ENCODE measurements at places on chromosomes 1 and 21.

DNA sequence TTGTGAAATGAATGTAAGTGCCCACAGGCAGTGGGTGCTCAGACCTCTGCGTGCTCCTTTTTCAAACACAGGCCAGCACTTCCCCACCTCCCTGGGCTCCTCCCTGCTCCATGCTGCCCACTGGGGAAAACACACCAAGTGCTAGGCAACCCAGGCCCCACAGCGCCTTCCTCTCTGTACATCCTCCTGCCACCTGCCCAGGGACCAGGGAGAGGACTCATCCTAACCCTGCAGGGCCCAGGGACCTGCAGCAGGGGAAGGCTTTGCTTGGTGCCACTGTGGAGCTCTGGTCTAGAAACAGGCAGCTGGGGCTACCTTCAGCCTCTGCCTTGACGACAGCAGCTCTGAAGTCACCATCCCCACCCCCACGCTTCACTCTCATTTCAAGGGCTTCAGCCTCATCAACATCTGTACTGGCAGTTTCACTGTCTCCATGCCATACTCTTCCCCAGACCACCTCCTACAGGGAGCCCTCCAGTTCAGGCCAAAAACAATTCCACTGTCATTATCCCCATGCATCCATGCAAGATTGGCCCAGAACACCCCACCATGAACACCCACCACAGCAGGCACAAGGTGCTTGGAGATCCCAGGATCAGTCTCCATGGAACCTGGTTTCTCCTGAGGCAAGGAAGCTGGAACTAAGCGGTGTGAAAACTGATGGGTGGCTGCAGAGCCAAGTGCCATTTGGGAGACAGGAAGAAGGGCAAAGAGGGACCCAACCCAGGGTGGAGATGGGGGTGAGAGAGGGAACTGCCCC is 1.1 kb downstream of the IGSF8 start:
- DNase-seq, result no peak

- no peak for DNase-seq
Measured at GRCh38 chr1:243313635-243314536, 58.0 kb downstream of the SDCCAG8 start.

GRCh38 chr1:10973956-10974881 is 38.2 kb upstream of the TARDBP start:
- DNase-seq, result no peak

- no peak for DNase-seq
Measured at GRCh38 chr1:201019321-201019977, 4.1 kb downstream of the KIF21B start.

DNA sequence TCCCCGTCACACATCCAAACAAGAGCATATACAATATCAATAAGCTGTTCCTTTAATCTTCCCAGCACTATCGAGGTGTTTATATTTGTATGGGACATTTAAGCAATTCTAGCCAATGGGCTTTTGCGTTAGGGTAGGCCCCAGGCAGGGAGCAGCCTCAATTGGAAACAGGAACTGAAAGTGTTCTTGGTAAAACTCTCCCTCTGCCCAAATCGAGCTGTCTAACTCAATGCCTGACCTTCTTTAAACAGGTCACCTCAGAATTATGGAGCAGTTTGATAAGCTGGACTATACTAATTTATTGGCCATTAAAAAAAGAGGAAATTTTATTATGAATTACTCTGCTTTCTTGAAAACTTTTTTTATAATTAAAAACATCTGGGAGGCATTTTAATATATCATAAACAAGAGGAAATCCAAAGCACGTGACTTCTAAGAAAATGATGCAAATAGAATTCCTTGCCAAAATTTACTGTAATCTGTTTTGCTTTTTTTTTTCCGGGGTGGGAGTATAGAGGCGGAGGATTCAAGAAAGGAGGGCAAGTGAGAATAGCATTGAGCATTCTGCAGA is 498.1 kb downstream of the LMO4 start:
- peak; percentile 97 for DNase-seq

GRCh38 chr1:15758343-15758931 is at the start of gene FBLIM1:
Gene FBLIM1 (plus strand): TSS chr1:15758795. CDS start chr1:15764984, 6,189 bp downstream.
- DNase-seq, result peak; percentile 43

- DNase-seq, result no peak
Measured at GRCh38 chr1:175733722-175734121, 9.7 kb downstream of the TNR start.

DNA sequence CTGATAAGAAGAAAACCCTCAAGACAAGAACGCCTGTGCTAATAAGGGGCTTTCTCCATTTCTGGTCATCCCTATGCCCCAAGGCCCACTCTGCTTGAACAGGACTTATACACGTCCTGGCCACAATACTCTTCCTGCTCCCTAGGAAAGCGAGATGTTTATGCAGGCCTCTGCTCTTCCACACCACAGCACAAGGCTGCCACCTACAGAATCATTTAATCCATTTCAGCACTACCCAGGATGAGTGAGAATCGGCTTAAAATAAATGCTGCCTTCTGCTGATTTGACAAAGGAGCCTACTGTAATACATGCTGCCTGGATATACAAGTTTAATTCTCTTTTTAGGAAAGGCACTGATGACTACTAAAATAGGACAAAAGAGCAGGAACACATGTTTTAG is 29.4 kb downstream of the FRRS1 start:
- peak; percentile 45 for DNase-seq

DNA sequence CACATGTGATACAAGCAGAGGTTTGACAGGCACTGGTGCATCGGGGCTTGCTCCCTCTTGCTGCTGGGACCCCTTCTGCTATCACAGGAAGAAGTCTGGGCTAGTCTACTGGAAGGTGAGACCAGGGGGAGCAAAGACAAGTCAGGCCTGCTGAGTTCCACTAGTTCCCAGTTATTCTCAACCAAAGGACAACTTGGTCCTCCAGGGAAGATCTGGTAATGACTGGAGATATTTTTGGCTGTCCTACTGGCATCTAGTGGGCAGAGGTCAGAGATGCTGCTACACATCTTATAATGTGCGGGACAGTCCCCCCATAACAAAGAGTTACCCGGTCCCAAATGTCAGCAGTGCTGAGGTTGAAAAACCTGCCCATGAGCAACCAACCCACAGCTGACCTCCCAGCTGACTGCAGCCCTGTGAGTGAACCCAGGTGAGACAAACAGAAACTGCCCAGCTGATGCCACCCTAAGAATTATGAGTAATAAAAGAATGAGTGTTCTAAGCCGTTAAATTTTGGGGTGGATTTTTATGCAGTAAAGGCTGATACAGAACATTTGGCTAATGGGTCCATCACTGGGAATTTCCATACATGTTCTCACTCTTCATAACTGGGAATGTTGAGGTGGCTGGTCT is 71.6 kb downstream of the NENF start:
- DNase-seq, result no peak

DNA sequence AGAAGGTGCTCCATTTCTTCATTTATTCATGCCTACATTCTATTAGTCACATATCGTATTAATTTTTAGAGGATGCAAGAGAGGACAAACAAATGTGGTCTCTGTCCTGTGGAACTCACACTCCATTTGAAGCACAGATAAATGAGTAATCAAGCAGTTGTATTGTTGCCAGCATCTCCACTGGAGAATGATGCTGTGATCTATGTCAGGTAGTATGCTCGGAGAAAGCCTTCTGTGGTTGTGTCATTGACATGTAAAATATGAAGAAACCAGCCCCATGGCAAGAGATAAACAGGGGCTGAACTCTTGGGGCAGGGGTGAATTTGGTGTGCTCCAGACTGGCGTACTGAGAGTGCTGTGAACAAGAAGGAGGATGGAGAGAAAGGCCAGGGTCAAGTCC is 101.2 kb downstream of the FASLG start:
- DNase-seq, result no peak

- no peak for DNase-seq
Measured at GRCh38 chr1:29719253-29719652, 482.9 kb downstream of the PTPRU start.

DNA sequence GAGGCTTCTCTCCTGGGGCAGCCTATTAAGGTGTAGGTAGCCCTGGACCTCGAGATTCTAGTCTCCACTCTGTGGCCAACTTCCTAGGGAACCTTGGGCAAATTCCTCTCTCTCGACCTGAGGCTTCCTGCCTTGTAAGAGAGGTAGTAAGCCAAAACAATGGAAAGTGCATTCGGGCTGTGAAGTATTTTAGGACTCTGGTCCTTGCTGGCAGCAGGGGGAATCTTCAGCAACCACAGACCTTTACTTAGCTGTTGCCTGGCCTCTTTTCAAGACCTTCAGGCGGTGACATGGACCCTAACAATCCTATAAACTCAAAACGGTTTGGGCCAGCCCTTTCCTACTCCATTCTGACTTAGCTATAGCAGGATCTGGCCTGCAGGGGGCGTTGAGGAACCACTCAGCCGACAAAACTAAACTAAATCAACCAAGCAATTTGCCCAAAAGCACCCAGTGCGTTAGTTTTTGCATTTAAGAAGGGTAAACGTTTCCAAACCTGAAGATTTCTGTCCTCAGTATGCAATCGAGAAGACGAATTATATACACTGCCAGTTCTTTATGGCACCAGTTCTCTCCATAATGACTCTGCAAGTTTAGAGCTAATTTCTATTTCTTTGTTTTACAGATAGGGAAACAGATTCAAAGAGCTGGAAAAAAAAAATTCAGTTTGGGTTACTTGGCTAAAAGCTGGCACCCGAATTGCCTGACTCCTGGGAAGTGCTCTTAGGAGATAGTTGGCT is 10.9 kb upstream of the SESN2 start:
- DNase-seq, result peak; percentile 88

DNA sequence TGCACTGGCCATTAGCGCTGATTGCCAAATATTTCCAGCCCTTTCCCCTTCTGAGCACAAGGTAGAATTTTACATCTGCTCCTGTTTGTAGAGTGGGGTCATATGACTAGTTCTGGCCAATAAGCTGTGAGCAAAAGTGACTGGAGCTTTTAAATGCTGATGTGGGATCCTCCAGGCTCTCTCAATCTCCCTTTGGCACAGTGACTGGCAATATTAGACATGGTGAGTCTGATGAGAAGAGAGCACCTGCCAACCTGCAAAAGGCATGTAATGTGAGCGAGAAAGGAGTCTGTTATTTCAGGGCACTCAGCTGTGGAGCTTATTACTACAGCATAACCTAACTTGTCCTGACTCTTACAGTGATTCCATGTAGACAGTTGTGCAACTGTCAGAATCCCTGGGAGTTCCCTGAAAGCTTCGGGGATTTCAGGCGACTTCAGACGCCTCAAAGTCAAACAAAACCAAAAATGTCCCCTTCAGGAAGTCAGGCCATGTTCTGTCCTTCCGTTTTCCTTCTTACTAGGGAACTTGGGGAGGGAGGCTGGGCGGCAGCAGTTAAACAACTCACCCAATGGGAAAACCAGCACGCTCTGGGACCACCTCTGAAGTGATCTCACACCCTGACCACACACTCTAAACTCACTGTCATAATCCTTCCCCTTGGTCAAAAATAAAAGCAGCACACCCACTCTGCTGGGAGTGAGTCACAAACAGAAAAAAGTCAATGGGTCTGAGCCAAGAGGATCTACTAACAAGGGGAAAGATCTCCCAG is 3.6 kb upstream of the RASSF5 start:
- DNase-seq, result peak; percentile 44
